CD4-positive, alpha-beta T cell (primary cell): ENCODE measurements at places on chromosomes 6 and 20. TPM values are rescaled to one million over a fixed set of nuclear protein-coding genes. Genes with fewer than 3 reads are reported as not detected.
A peak's percentile ranks its signal among the peaks of the same experiment; 100 is the strongest.

GRCh38 chr6:103105686-103106085 lies 1712.2 kb downstream of the GRIK2 start:
- no peaks in the 10 kb centered on the region for H3K4me1 ChIP-seq
- H3K4me3 ChIP-seq: no peak overlapping the region
- no peak for DNase-seq
- H3K36me3 ChIP-seq: no peaks in the 10 kb centered on the region
- no peak overlapping the region for H3K27ac ChIP-seq
- H3K27me3 ChIP-seq: no peaks in the 10 kb centered on the region

PM20D2 gene
- total RNA-seq: 5.2 TPM

GRCh38 chr20:62160253-62160652 lies 16.7 kb downstream of the SS18L1 start:
- no peak overlapping the region for H3K27ac ChIP-seq
- H3K4me1 ChIP-seq: peaks cover 23% of the 10 kb centered on the region
- H3K36me3 ChIP-seq: peaks cover 54% of the 10 kb centered on the region
- no peaks in the 10 kb centered on the region for H3K27me3 ChIP-seq
- H3K4me3 ChIP-seq: no peak overlapping the region

GRCh38 chr6:158810155-158811095 lies 8.7 kb downstream of the EZR start:
- peaks cover 85% of the 10 kb centered on the region for H3K4me1 ChIP-seq
- H3K4me3 ChIP-seq: no peak overlapping the region
- no peaks in the 10 kb centered on the region for H3K27me3 ChIP-seq
- DNase-seq: no peak
- H3K27ac ChIP-seq: no peak overlapping the region
- peaks cover 62% of the 10 kb centered on the region for H3K36me3 ChIP-seq

DNA sequence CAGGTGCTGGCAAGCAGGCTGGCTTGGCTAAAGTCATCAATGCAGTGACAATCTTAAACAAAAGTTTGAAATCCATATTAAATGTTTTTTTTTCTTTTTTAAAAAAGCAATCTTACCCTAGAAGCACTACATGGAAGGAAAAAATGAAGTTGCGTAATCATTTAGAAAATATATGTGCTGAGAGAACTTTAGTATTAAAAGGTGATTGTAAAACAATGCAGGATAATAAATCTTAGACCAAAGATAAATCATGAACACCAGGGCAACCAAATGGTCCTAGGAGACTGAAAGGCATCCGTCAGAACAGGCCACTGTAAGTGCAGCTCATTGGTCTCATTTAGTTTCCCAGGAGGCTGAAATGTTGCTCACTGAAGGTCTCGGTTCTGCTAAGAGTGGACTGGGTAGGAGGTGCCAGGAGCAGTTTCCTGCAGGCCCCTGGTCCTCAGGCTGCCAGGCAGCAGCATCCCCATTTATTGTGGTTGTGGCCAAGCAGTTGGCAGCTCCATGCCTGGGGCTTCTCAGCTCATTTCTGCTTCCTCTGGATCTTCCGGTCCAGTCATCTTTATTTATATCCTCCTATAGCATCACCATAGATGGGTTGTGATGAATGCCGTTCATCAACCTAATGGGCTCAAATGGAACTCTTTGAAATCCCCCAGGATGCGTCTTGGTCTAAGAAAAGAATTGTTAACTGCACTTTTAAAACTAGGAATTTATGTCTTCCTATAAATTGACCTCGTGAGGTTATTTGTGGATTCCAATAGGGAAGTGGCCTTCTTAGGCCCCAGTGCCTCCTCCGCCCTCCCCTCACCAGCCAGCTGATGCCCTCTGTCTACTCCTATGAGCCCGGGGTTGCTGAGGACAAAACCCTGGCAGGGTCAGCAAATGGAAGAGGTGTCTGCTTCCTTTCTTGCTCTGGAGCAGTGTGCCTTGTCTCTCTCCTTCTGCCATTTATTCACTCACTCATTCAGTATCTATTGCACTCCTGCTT lies 269.0 kb downstream of the UST start:
- H3K4me3 ChIP-seq: no peak overlapping the region
- no peak overlapping the region for H3K27ac ChIP-seq
- no peak for DNase-seq
- H3K4me1 ChIP-seq: no peaks in the 10 kb centered on the region
- no peaks in the 10 kb centered on the region for H3K36me3 ChIP-seq

DNA sequence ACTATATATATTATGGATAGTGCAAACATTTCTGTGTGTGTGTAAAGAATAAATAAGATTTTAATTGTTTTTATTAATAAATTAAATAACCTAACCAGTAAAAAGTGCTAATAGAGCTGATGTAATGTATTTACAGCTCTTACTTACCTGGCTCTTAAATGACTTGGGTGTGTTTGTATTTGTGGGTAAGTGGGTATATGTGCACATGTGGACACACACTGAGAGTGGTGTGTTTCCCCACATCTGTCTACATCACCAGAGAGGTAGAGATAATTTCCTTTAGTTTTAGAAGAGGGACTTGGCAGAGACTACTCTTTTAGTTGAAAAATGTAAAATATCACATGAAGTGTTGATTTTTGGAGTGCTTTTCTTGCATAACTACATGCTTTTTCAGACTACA lies 76.0 kb downstream of the UST start:
- no peak overlapping the region for H3K27ac ChIP-seq
- no peaks in the 10 kb centered on the region for H3K27me3 ChIP-seq
- no peak for DNase-seq
- H3K4me3 ChIP-seq: no peak overlapping the region
- no peaks in the 10 kb centered on the region for H3K36me3 ChIP-seq
- no peaks in the 10 kb centered on the region for H3K4me1 ChIP-seq

UNC5CL gene
- total RNA-seq: 2.9 TPM

- no peaks in the 10 kb centered on the region for H3K4me1 ChIP-seq
- no peaks in the 10 kb centered on the region for H3K36me3 ChIP-seq
These were observed 67.5 kb downstream of the INSM1 start for GRCh38 chr20:20435453-20435852.

HSD17B8 gene
- 8.6 TPM for total RNA-seq

DNA sequence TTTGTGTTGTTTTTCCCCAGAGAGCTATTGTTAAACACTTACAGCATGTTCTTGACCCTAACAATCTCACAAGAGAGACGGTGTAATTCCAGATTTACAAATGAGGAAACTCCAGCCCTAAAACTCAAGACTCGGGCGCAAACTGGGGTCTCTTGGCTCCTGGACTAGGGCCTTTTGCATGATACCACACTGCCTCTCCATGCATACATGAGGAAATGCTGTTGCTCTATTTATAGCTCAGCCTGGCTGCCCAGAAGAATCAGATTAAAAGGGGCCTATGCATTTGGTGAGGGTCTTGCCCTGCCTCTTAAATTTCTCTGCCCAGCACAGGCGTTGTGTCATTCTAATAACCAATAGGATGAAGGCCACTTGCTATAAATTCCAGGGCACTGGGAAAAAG lies 30.5 kb upstream of the SNRPB2 start:
- no peaks in the 10 kb centered on the region for H3K4me1 ChIP-seq
- no peak overlapping the region for H3K4me3 ChIP-seq
- H3K27me3 ChIP-seq: peaks cover 4% of the 10 kb centered on the region
- H3K36me3 ChIP-seq: no peaks in the 10 kb centered on the region

DNA sequence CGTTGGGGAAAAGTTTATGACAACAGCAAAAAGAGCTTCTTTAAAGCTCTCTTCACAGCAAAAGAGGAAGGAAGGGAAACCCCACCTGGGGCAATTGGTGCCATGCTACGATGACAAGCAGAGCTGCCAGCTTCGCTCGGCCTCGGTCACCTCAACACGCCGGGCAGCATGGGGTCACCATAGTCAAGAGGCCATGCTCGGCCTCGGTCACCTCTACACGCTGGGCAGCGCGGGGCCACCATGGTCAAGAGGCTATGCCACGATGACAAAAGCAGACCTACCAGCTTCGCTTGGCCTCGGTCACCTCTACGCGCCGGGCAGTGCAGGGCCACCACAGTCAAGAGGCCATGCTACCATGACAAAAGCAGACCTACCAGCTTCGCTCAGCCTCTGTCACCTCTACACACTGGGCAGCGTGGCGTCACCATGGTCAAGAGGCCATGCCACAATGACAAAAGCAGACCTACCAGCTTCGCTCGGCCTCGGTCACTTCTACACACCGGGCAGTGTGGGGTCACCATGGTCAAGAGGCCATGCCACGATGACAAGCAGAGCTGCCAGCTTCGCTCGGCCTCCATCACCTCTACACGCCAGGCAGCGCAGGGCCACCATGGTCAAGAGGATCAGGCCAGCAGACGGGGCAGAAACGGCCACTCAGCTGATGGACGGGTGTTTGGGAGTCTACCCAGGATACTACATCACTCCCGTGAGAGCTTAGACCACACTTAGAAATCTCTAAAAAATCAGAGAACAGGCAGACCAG lies 12.1 kb downstream of the APMAP start:
- peaks cover 14% of the 10 kb centered on the region for H3K4me1 ChIP-seq
- H3K36me3 ChIP-seq: peaks cover 72% of the 10 kb centered on the region
- peak; percentile 38 for DNase-seq
- H3K27me3 ChIP-seq: no peaks in the 10 kb centered on the region

GRCh38 chr20:11783102-11783850 lies 134.4 kb upstream of the BTBD3 start:
- H3K4me1 ChIP-seq: no peaks in the 10 kb centered on the region
- no peaks in the 10 kb centered on the region for H3K27me3 ChIP-seq
- H3K4me3 ChIP-seq: no peak overlapping the region
- H3K27ac ChIP-seq: no peak overlapping the region
- H3K36me3 ChIP-seq: no peaks in the 10 kb centered on the region
